ENCODE measurements at places on chromosomes 5 and 9.

DNA sequence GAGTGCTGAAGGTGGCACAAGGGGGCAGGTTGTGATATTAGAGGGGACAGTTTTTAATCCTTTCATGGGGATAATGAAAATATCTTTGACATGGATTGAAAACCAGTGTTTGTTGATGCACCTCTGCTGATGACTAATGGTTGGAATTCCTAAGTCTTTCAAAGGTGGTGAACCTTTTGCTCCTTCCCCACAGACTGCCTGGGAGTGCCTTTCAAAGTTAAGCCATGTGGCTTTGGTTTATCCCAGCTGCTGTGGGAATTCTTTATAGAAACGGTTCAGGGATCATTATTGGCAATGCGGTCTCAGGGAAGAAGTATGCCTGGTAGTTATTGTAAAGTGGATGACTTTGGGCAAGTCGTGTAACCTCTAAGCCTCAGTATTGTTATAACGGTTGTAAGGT lies 45.7 kb downstream of the PIP5K1B start:
- no peak for DNase-seq

DNA sequence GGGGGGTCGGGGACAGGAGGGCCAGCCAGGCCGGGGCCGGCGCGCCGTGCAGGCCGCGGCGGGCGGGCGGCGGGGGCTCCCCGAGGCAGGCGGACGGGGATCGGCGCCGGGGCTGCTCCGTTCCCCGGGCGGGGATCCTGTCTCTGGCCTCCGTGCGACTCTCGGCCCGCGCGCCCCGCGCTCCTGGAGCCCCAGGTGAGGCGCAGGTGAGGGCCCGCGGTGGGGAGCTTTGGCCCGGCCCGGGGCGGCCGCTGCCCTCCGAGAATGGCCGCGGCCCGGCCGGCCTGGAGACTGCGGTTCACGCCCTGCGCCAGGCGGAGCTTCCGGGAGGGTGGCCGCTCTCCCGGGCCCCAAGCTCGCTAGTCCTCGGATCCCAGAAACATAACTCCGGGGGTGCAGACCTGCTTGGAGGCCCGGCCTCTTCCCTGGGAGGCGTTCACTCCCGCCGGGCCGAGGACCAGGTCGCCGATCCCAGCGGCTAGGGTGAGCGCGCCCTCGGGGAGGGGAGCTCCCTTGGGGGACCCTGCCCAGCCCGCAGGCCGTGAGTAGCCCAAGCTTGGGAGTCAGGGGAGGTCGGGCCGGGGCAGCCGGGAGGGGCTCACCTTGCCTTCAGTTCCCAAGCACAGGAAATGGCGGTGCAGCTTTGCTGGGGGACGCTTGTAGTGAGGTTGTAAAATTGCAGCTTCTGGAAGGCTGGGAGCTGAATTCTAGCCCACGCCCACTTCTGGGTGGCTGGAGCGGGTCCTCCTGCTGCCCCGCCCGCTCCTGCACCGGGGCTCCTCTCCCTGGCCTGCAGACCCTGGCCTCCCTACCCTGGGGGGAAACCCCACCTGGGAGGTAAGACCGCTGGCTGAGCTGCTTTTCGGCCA lies 723 bp downstream of the PPP1R26 start:
- no peak for DNase-seq

DNA sequence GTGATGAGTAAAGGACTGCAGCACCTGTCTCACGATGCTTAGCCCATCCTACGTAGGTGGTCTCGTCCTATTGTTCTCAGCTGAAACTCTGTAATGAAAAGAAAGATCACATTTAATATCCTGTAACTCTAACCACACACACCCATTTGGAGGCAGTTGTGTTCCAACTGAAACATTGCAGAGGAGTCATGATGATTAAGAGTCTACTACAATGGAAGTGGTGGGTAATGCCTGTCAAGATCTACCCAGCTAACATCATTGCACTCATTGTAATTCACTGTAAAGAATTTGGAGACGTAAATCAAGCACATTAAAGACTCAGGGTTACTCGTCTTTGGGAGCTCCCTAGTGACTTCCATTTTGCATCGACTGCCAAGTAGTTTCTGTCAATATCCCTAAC lies 106.0 kb upstream of the PTPN3 start:
- DNase-seq = no peak

DNA sequence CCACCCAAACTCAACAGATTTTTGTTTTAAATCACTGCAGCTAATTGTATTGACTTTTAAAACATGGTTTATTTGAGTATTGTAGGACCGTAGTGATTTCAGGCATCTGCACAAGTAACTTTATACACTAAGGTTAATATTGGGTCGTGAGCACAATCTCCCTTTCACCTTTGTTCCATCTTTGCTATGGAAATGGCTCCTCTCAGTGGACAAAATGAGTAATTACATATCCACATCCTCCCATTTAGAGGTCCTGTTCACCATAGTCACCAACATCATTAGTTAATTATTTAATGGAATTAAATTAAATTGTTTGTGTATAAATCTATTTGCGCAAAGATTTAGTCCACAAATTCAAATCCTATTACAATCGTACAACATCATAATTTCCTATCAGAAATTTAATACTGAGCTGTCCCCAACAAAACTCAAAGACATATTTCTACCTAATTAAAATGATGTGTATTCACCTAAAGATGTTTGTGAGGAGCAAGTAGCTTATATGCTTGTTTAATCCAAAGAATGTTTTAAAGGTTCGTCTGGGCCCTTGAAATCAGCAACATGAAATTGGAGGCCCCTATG lies 173.0 kb upstream of the DAPK1 start:
- no peak for DNase-seq

DNA sequence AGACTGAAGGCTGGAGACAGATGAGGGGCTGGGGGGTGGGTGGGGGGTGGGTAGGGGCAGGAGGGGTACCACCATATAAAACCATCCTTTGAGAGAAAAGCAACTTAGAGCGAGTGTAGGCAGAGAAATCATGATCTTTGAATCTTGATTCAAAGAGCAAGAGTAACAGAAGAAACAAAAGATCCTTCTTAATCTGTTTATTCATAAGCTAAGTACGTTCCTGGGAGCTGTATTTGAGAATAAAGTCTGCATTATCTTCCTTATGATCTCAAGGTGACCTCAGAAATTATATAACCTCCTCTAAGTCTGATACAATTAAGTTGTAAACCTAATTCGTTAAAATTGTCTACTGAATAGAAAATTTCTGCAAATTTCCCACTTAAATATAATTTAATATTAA lies 558.8 kb downstream of the NR2F1-AS1 start:
- no peak for DNase-seq

DNA sequence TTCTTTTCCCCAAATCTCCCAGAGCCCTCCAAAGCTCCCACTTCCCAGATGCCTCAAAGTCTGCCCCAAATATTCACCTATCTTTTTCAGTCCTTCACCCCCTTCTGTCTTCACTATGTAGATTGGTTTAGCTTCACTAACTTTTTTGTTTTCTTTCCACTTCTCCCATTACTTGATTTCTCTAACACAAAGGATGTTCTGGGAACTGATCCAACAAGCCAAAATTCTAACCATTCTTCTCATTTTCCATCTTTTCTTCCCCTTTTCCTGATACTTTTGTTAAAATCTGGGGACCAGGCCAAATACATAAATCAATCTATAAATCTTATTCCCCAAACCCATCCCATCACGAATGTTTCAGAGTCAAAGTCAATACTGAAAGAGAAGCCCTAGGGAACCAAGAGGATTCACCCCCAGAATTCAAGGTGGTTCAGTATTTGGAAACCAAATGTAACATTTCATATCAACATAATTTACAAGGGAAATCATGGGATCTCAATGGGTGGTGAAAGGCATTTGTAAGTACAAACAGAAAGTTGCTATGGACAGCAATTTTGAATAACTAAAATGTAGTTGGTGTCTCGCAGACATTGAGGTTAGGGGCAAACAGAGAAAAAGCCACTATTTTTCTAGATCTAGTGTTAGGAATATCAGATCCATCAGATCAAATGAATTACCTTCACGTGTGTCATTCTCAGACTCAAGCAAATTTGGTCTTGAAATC lies 35.3 kb downstream of the APTX start:
- no peak for DNase-seq

GRCh38 chr9:120390637-120391190 lies 189.3 kb downstream of the CDK5RAP2 start:
- no peak for DNase-seq

DNA sequence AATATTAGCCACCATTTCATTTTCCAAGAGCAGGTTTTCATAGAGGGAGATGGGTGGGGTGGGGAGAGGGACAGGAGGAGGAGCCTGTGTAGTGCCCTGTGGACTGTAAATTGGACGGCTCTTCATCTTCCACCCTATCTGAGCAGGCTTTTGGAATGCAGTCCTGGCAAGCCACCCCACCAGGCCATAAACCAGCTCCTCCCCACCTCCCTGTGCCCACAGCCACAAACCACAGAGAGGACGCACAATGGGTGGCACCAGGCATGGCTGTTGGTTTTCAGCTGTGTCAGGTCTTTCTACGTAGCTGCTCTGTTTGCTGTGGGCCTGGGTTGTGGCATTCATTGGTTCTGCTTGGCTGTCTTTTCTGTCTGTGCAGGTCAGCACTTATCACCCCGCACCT lies 58.0 kb downstream of the PLAC8L1 start:
- DNase-seq = no peak

- no peak for DNase-seq
These were observed 2.5 kb downstream of the EGFL7 start for GRCh38 chr9:136665111-136665703.

DNA sequence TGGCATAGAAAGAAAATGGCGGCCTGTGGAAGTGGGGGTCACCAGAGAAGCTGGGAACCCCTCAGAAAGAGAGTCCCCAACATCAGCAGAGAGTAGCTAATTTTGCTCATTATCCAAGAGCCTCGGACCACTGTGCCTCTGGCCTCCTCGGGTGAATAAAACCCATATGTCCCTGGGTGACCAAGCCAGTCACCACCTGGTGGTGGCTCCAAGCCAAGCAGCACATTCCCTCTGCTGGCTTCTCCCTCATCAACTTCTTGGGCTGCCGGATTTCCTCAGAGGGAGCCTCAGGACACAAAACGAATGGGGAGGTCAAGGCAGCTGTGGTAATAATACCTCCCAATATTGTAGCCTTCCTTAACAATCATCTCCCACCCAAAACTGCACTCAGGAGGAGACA lies 242.5 kb downstream of the NFIB start:
- DNase-seq = no peak

DNA sequence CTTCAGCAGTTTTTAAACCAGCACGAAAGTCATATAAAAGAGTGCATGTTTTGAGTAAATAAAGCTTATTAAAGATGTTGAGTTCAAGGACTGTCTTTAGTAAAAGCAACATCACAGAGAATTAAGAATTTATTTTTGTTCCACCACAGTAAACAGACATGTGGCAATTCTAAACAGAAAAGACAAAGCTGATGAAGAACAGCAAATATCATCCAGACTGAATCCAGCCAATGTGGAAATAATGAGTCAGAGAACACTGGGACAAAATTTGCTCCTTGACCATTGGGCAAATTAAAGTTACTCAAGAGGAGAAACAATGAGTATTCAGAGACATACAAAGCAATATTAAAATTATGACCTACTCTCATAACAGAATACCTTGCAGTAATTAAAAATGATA lies 28.8 kb downstream of the OR2K2 start:
- no peak for DNase-seq

- no peak for DNase-seq
These were observed 71.5 kb downstream of the DAP start for GRCh38 chr5:10689391-10690081.
